ENCODE measurements at places on chromosomes 1 and 21.
A peak's percentile ranks its signal among the peaks of the same experiment; 100 is the strongest.

DNA sequence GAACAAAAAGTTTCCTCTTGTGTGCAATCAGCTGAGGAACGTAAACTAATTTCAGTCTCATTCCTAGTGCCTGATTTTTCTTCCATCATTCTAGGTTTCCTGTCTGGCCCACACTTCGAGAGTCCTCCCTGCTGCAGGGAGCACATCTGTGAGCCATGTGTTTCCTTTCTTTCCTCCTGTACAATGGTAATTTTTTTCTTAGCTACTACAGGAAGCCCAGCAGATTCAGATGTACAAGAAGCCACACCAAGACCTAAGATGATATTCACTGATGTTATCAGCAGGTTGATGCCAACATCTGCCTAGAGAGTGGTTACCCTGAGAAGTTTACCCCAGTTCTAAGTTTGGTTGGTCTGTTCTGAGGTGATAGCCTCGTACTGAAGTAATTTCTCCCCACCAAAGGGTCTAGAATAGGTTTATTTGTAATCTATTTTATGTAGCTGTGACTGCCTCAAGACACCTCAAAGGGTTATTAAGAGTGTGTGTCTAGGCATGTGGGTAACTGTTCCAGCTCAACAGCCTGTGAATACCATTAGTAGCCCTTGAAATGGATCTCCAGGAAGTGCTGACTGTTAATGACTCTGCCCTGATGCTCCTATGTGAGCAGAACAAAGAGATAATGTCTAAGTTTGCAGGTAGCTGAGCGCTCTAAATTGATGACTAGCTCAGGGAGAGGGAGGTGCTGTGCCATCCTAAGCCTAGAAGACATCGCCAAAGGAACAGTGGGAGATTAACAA is 31.7 kb upstream of the CLDN14 start:
- peak; percentile 6 for DNase-seq
- peaks cover 23% of the 10 kb centered on the region for H3K4me1 ChIP-seq
- H3K27ac ChIP-seq = no peak overlapping the region
- H3K27me3 ChIP-seq = no peaks in the 10 kb centered on the region
- H3K36me3 ChIP-seq = no peaks in the 10 kb centered on the region

DNA sequence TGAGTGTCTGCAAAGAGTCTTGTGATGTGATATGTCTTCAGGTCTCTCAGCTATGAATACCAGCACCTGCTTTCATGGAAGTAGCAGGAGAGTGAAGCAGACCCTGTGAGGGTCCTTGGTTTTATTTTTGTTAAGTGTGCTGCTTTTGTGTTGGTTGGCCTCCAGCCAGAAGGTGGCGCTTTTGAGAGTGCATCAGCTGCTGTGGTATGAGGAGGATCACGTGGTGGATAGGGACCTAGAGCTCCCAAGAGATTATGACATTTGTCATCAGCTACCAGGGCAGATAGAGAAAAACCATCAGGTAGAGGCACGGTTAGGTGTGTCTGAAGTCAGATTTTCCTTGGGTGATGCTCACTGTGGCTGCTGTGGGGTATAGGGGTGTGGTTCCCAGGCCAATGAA is 1232.1 kb downstream of the MRPL39 start:
- no peak overlapping the region for H3K27ac ChIP-seq
- no peak overlapping the region for H3K4me3 ChIP-seq
- H3K27me3 ChIP-seq = no peaks in the 10 kb centered on the region
- no peak for DNase-seq
- no peaks in the 10 kb centered on the region for H3K4me1 ChIP-seq

DNA sequence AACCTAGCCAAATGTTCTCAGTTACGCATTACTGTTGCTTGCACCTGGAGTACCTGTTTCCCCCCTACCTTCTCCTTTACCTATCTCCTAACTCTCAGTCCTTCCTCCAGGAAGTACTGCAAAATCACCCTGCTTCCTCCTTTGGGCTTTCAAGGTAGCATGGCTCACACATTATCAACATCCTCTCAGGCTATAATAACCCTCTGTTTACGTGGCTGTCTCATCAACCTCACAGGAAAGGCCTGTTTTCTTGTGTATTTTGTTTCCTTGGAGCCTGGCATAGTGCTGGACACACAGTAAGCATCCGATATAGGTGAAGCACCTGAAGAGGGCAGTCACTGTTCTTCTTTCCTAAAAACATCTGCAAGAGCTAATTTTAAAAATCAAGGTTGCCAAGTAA is 32.7 kb upstream of the ANGPTL7 start:
- no peak overlapping the region for H3K27ac ChIP-seq
- DNase-seq = no peak
- H3K4me1 ChIP-seq = no peaks in the 10 kb centered on the region
- H3K4me3 ChIP-seq = no peak overlapping the region

- no peaks in the 10 kb centered on the region for H3K36me3 ChIP-seq
- H3K4me3 ChIP-seq = no peak overlapping the region
- no peak for DNase-seq
Measured at GRCh38 chr1:174743654-174744561, 255.8 kb upstream of the CACYBP start.

DNA sequence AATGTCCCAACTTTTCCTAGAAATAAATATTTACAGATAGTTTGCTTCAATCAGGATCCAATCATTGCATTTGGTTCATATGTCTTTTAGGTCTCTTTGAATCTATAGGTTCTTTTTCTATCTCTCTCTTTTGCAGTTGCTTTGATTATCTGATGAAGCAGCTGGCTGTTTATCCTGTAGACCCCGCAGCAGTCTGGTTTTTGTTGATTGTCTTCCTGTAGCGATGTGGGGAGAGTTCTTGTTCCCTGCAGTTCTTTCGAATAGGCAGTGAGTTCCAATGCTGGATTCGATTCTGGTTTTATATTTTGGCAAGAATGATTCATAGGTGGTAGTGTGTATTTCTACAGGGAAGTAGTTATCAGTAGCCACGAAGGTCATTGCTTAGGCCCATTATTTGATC is 7.4 kb upstream of the MIXL1 start:
- no peak overlapping the region for H3K4me3 ChIP-seq
- no peaks in the 10 kb centered on the region for H3K36me3 ChIP-seq
- DNase-seq = no peak

GRCh38 chr1:60598041-60598910 is 484.1 kb upstream of the NFIA start:
- no peak overlapping the region for H3K4me3 ChIP-seq
- H3K27me3 ChIP-seq = no peaks in the 10 kb centered on the region
- no peak overlapping the region for H3K27ac ChIP-seq
- no peak for DNase-seq
- H3K36me3 ChIP-seq = no peaks in the 10 kb centered on the region

DNA sequence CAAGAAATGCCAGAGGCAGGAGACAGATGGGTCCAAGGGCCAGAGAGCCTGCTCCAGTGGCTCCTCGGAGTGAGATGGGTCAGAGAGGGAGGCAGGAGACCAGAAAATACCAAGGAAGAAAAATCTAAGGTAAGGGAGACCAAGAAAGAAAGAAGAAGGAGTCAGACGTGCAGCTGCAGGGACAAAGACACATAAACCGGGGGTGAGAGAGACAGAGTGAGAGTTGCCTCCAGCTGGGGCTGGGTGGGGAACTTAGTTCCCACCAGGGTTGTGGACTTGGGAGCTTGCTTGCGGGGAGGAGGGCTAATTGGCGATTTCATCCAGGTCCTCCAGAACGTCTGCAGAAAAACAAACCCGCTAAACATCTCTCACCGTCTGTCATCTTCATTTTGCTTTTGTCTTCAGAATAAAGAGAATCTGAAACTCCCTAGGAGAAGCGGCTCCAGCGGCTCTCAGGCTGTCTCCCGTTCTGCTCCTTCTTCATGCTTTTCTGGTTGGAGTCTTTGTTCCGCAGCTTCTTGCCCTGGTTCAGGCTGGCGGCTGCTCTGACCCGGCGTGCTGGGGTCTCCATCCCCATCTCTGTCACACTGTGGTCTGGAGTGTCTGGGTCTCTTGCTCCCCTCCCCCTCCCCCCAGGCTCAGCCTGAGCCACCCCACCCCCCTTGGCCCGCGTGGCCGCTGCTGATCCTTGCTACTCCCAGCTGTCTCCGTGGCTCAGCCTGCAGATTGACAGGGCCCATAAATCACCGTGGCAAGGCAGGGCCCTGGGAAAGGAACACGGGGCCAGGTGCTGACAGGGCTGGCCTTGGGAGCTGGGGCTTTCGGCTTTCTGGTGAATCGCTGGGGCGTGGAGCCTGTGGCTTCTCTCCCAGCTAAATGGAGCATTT is 66.6 kb downstream of the UBIAD1 start:
- no peaks in the 10 kb centered on the region for H3K27me3 ChIP-seq
- H3K4me1 ChIP-seq = peaks cover 26% of the 10 kb centered on the region
- no peak overlapping the region for H3K4me3 ChIP-seq
- H3K36me3 ChIP-seq = no peaks in the 10 kb centered on the region
- DNase-seq = no peak

DNA sequence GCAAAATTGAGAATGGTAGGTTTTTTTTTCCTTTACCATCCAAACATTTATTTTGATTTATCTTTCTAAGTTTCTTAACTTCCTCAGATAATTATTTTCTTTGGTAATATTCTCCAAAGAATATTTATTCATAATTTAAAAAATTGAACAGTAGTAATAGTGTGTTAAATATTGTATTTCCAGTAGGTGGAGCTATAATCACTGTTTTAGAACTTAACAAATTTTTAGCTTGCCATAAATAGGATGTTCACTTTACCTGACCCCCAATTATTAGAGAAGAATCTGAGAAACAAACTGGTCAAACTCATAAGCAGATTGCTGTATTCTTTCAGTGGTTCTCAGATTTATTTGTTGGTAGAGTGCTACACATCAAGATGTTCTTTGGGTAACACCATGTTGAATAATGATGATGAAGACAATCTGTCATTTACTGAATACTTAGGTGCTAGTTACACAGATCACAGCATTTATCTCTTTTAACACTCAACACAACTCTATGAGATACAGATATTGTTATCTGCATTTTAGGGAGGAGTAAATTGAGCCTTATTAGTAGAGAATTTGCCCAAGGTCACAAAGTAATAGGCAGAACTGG is 82.4 kb upstream of the GPR88 start:
- no peak overlapping the region for H3K27ac ChIP-seq
- no peaks in the 10 kb centered on the region for H3K27me3 ChIP-seq
- H3K4me3 ChIP-seq = no peak overlapping the region
- DNase-seq = no peak
- H3K36me3 ChIP-seq = peaks cover 17% of the 10 kb centered on the region
- H3K4me1 ChIP-seq = peaks cover 9% of the 10 kb centered on the region

GRCh38 chr1:230010603-230011332 is 56.3 kb upstream of the GALNT2 start:
- no peaks in the 10 kb centered on the region for H3K4me1 ChIP-seq
- H3K36me3 ChIP-seq = no peaks in the 10 kb centered on the region
- no peak for DNase-seq
- no peak overlapping the region for H3K27ac ChIP-seq
- no peaks in the 10 kb centered on the region for H3K27me3 ChIP-seq
- no peak overlapping the region for H3K4me3 ChIP-seq

GRCh38 chr1:228180271-228180958 is 14.8 kb downstream of the IBA57 start:
- H3K36me3 ChIP-seq = no peaks in the 10 kb centered on the region
- H3K27me3 ChIP-seq = no peaks in the 10 kb centered on the region
- H3K27ac ChIP-seq = no peak overlapping the region
- H3K4me3 ChIP-seq = no peak overlapping the region
- no peak for DNase-seq

DNA sequence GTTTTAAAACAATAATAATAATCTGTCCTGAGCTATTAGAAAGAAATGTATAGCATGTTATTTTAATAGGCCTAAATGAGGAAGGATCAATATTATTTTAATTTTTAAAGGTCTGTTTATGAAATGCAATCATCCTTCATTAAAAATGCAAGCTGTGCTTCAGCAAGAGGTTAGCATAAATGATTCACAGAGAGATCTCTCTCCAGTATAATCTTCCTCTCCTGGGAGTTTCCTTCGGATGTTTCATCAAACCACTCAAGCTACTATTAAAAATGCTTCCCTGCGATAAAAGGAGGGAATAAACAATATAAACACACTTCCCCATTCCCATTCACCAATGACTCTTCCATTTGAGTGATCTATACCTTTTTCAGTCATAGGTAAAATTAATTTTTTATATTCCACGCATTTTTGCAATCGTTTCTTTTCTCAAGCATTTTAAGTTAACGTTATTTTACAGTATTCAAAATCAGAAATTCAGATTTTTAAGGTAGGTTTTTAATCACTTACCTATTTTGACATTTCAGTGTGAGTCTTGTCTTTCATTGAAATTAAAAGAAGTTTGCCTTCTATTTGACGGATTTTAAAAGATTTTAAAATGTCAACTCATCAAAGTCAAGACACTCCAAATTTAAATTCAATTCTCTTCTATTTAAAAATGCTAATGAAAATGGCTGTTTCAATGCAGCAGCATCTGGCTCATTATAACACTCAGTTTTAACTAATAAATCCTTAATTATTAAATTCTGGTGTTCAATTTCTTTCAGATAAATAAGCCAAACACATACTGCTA is 64.3 kb downstream of the RERE start:
- H3K27me3 ChIP-seq = no peaks in the 10 kb centered on the region
- H3K27ac ChIP-seq = no peak overlapping the region
- H3K4me1 ChIP-seq = no peaks in the 10 kb centered on the region
- DNase-seq = no peak
- H3K36me3 ChIP-seq = no peaks in the 10 kb centered on the region
- H3K4me3 ChIP-seq = no peak overlapping the region

DNA sequence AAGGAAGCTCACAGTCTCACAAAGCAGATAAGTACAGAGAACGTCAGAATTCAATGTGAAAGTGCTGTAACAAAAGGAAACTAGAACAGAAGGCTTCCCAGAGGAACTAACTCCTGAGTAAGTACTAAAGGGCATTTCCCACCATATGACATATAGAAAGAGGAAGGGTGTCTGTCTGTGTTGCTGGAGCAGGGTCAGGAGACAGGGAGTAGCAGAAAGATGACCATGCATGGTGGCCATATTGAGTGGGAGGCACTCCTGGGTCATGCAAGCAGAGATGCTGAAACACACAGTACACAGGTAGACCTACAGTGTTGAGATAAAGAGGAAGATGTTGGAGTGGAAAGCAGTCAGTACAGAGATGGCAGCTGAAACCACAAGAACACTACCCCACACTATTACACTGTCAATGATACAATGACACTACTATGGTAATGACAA is 47.3 kb downstream of the SLC25A24 start:
- no peaks in the 10 kb centered on the region for H3K4me1 ChIP-seq
- DNase-seq = no peak
- H3K4me3 ChIP-seq = no peak overlapping the region
- no peaks in the 10 kb centered on the region for H3K27me3 ChIP-seq
